ENCODE measurements at places on chromosomes 11 and 22.

DNA sequence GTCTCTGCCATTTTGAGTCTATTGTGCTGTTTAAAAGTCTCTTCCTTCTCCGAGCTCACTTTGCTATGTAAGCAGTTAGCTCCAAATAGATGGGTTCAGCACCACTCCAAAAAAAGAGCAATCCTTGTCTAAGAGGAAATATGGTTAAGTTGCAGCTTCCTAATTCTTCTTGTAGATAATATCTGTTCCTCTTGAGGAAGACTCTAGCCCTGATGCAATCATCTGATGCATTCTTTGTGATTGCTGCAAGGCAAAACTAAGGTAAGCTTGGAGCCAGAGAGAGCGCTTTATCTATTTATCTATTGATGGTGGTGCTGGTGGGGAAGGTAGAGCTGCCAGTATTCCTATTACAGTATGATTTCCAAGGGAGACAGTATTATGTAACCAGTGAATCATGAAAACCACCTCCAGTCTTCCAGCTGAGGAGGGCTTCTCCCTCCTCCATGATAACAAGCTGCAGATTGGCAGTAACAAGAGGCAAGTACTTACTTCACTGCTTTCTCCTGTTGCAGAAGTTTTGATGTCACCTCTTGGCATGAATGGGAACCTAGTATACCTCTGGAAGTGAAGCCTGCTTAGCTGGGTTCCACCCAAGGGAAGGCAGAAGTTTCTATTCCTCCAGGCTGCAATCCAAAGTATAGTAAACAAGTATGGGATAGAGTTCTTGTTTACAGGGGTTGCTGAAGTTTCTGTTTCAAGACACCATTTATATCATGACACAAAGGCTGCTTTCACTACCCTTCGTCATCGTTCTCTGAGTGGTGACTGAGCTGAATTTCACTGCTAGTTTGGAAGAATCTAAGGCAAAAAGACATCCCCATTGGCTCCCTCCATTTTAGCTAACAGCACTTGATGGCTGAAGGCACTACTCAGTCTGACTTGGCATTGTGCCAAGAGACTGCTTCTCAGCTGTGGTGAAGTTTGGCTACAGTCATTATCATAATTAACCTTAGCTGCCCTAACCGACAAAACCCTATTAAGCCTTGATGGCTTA lies 49.7 kb downstream of the FDX1 start:
- DNase-seq = no peak

GRCh38 chr11:96622026-96622634 lies 232.3 kb downstream of the JRKL start:
- no peak for DNase-seq

DNA sequence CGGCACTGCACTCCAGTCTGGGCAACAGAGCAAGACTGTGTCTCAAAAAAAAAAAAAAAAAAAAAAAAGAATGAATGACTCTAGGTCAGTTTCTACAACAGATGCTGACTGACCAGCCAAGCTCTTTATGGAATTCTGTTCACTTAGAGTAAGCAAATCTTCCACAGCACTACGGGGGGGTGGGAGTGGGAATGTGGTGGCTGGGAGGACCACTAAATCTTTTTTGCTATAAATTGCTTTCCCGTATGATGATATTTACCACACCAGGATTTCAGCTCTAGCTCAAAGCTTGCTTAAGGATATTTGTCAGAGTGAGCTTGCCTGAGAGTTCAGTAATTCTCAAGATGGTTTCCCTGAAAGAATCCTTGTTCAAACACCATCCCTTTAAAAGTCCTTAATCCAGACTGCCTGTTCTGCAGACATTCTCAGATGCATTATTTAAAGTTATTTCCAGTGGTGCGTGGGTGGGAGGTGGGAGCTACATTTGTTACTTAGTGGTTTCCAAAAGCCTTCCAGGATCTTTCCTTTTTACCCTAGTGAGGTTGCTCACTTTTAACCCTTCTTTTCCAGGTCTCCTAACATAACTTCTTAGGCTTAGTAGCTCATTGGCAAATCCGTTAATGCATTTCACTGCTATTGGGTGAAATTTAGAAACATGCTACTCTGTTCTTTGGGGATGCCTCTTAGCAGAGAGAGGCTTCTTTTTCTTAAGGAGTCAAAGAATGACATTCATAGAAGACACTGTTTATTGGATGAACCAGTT lies 65.9 kb downstream of the UBASH3B start:
- no peak for DNase-seq

DNA sequence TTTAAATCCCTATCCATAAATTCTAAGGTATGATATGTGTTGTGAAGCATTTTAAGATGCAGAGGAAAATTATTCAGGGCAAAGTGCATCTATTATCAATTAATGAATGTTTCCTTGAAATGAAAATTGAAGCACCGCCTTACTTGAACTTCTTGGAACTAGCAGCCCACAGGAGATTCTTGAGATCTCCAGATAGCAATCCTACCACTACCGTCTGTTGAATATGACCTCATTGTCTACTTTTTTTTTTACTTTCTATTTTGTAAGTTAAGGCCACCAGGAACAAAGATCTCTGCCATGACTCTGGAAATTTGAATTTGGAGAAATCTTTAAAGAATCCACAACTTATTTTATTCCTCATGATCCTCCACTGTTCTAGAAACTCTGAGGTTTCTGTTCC lies 808.7 kb downstream of the KCNA4 start:
- DNase-seq = no peak

DNA sequence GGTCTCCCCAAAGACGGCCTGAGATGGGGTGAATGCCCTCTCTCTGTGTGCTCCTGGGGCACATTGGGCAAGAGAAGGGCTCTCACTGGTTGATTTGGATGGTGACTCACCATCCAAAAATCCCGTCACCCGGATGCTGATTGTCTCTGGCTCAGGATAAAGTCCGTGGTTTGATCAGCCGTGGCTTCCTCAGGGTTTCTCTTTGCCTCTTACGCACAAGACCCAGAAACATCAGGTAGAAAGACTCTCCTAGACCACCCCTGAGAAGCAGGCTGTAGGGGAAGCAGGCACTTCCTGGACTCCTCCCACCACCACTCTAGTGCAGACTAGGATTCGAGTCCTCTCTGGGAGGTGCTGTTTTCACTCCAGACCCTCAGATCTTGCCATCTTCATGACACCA lies 176.1 kb upstream of the NCAM1 start:
- DNase-seq = no peak

DNA sequence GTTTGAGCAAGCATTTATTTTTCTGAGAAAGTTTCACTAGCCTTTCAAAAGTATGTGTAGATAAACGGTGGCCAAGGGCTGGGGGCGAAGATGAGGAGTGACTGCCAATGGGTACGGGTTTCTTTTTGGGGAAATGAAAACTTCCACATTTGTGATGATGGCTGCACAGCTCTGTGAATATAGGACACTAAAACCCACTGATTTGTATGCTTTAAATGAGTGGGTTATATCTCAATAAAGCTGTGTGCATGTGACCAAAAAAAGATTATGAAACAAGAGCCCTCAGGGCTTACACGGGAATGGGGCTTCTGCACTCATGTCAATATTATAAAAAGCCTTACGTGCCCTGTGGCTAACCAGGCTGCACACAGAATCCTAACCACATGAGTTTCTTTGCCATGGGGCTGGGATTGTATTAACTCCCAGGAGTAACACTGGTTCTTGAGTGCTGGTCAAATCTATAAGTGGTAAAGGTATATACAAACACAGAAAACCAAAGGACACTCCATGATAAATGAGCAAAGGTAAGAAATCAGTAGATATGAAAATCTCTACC lies 31.3 kb downstream of the ABCC8 start:
- DNase-seq = no peak

GRCh38 chr11:23078289-23078971 lies 218.2 kb upstream of the CCDC179 start:
- DNase-seq = no peak

GRCh38 chr11:364991-365725 lies 4.1 kb upstream of the B4GALNT4 start:
- DNase-seq = no peak

DNA sequence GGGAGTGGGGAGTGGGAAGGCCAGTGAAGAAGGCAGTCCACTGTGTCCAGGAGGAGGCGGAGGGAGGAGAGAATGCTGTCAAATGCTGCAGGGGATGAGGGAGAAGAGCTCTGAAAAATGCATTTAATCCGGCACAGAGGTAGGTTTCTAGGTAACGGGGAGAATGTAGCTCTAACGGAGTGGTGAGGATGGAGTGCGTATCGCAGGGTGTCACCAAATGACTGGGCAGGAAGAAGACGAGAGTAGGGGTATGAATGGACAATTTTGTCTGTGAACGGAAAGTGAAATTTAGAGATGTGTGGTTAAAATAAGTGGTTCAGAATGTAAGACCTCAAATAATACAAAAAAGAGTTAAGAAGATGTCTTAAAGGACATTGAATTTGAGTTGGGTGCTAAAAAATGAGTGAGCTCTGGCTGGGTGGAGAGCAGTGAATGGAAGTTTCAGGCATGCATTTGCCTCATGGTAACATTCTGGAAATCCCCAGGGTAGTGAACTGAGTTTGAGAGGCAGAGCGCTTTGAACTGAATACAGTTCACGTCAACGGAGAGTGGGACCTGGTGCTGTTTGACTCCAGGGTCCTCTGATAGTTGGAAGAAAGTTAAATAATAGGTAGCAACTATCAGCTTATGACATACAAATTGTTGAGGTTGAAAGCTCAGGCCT lies 81.3 kb upstream of the CADM1 start:
- no peak for DNase-seq

DNA sequence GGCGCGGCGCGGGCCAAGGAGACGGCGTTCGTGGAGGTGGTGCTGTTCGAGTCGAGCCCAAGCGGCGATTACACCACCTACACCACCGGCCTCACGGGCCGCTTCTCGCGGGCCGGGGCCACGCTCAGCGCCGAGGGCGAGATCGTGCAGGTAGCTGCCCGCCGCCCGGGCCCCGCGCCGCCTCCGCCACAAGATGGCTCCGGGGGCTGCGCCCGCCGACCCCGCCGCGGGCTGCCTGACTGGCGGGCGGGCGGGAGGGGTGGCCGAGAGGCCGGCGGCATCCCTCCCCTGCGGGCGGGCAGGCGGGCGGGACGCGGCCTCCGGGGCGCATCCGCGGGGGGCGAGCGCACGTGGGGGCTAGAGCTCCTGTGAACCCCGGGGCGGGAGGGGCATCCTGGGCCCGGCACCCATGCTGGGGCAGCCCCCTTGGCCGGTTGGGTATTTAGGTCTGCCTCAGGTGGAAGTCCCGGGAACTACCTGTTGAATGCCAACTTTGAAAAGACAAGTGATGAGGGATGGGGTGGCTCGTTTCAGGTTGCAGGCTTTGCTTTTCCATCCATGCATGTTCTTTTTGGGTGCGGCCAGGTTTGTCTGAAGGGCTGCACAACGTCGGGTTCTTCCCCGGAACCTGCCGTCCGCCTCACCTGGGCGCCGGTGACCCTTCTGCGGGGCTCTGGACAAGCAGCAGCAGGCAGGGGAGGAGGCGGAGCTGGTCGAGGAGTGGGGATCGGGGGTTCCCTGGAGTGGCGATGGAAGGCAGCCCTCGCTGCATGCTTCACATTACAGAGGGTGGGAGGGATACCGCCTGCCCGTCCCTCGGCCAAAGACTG lies 760 bp downstream of the ZNRF3 start:
- DNase-seq = no peak

DNA sequence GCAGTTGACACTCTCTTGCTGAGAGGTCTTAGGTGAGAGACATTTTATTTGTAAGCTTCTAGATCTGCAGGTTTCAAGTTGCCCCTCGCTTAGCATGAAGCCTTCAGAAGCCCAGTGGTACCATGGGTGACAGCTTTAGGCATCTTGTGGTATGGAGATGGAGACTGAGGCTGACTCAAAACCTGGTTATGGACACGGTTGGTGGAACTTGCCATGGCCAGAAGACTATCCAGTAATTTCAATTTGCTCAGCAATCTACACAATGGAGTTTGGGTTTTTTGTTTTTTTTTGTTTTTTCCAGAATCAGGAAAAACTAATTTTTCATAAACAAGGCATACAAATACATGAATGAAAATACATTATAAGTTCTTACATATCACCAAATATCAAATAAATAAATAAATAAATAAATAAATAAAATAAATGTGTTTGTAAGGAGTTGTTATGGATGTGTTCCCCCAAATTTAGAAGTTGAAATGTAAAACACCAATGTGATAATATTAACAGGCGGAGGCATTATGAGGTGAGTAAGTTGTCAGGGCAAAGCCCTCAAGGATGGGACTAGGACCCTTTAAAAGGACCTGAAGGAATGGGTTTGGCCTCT lies 22.6 kb downstream of the ETS1 start:
- no peak for DNase-seq

DNA sequence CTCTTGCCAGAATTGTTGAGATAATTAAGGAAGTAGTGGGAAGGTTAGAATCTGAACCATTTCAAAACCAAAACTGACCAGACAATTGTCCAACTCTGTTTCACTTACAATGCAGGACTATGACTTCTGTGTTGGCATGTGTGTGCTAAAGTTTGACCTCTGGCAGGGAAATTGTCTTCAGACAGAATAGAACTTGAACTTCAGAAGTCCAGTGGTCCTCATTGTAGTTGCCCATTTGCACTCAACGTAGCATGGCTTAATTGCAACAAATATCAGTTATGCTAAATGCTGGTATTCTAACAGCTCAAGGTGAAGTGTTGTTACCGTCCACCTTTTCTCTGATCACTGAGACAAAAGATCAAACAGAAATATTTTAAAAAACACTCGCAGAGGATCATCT lies 47.2 kb downstream of the BLID start:
- no peak for DNase-seq

DNA sequence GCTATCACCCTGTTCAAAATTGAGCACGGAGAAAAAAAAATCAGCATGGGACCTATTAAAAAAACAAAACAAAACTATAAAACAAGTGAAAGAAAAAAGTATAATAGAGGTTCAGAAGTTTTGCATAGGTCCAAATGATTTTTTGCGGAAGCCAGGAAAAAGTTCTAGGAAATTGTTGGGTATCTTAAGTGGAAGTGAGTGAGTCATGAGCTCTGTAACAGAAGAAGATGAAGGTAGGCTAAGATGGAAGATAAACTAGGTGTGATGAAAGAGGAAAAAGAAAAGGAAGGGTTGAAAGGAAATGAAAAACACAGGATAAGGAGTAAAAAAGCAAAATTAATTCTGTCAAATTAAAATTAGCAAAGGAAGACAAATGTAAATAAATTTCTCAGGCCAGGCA lies 27.8 kb downstream of the SDHD start:
- DNase-seq = no peak

- DNase-seq = no peak
Observed at GRCh38 chr11:103892603-103893002, 143.8 kb upstream of the DDI1 start.

GRCh38 chr11:126392633-126393013 lies 37.1 kb downstream of the ST3GAL4 start:
- DNase-seq = no peak

- DNase-seq = no peak
Observed at GRCh38 chr11:44566952-44567875, 1.8 kb downstream of the CD82 start.

GRCh38 chr11:116777056-116777455 lies 4.3 kb upstream of the BUD13 start:
- no peak for DNase-seq

DNA sequence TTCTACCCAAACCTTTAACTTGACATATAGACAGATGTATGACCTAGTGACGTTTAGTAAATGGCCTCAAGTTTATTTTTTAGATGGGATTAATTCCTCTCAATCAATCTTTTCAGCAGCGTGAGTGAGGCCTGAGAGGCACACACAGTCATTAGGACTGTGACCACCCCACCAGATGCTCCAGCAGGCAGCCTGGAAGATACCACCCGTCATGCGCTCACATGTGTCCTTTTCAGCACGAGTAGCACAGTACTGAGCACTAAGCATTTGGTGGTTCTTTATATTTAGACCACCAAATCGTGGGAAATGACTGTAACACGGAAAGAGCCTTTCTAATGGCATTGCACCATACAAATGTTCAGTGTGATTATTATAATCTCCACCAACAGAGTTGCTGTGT lies 354.6 kb upstream of the DDI1 start:
- DNase-seq = no peak

Data from stimulated activated CD8-positive, alpha-beta memory T cell treated with anti-CD3 and anti-CD28 coated beads, Interleukin-7, amount 100 ng/mL, for 1 hour (primary cell).